ENCODE measurements at places on chromosomes 11 and 22.

GRCh38 chr22:28909375-28909774 lies 26.0 kb downstream of the ZNRF3 start:
- DNase-seq, result peak; percentile 56

DNA sequence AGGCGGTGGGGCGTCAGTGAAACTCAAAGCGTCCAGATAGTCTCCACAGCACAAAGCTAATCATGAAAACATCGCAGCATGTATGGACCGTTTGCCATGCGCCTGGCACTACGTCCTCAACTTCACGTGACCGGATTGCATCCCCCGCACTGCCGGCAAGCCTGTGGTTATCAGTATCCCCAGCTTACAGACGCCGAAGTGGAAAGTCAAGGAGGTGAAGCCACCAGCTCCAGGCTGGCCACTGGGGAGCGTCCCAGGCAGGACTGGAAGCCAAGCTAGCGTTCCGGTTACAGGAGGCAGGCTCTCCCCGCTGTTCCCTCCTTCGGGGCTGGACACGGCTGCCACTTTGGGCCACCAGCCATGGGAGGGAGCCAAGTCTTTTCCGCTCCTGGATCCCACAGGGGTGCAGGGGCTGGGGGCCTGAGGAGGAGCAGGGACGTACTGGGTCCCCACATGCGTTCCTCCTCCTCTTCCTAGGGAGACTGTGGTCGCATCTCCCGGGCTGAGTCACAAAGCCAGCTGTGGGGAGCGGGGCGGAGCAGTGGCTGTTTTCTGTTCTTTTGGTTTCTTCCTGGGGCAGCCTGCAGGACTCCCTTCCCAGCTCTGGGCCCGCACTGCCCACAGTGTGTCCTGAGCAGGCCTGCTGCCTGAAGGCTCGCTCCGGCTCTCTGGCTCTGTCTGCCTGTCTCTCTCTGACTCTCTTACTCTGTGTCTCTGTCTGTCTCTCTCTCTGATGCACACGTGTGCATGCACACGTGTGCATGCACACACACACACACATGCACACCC lies 4.3 kb upstream of the OSBPL5 start:
- no peak for DNase-seq

GRCh38 chr11:70164705-70165104 lies 38.4 kb upstream of the FADD start:
- no peak for DNase-seq

DNA sequence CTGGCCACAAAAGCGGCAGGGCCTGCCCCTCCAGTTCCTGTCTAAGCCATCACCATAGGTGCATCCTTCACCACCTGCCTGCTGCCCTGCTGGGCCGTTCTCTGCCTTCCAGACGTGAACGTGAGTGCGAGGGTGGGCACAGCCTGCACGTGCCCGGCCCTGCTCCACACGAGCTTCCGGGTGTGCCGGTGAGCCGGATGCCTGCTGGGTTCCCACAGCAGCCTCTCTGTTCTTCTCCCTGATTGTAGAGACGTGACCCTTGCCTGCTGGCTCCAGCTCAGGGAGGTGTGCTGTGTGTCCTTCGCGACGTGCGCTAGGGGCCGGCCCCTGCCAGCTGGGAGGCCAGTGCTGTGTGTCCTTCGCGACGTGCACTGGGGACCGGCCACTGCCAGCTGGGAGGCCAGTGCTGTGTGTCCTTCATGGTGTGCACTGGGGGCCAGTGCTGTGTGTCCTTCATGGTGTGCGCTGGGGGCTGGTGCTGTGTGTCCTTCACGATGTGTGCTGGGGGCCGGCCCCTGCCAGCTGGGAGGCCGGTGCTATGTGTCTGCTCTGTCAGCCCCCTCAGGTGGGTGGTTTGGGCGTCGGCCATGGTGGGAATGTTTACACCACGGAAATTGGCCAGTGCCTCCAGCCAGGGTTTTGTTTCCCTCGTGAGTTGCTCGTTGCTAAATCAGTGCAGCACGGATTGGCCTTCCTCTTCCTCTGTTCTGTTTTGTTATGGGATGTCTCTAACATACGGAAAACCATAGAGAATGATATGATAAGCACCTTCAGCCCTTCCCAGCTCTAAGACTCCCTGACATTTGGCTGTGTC lies 35.4 kb upstream of the BRSK2 start:
- no peak for DNase-seq

DNA sequence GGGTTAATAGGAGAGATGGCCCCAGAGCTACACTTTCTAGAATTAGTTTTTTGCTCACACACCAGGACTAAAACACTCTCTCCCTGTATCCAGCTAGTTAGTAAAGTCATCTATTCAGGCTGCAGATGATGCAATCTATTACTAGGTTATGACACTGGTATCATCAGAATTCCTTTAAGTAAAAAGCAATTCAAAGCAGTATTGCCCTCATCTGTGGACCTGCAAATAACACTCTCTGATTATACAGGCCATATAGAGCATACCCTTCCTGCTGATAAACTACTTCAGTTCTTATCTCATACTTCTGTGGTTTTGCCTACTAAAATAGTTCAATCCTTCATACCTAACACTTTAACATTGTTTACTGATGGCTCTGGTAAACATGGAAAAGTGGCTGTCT lies 13.5 kb upstream of the MTMR2 start:
- DNase-seq, result no peak

DNA sequence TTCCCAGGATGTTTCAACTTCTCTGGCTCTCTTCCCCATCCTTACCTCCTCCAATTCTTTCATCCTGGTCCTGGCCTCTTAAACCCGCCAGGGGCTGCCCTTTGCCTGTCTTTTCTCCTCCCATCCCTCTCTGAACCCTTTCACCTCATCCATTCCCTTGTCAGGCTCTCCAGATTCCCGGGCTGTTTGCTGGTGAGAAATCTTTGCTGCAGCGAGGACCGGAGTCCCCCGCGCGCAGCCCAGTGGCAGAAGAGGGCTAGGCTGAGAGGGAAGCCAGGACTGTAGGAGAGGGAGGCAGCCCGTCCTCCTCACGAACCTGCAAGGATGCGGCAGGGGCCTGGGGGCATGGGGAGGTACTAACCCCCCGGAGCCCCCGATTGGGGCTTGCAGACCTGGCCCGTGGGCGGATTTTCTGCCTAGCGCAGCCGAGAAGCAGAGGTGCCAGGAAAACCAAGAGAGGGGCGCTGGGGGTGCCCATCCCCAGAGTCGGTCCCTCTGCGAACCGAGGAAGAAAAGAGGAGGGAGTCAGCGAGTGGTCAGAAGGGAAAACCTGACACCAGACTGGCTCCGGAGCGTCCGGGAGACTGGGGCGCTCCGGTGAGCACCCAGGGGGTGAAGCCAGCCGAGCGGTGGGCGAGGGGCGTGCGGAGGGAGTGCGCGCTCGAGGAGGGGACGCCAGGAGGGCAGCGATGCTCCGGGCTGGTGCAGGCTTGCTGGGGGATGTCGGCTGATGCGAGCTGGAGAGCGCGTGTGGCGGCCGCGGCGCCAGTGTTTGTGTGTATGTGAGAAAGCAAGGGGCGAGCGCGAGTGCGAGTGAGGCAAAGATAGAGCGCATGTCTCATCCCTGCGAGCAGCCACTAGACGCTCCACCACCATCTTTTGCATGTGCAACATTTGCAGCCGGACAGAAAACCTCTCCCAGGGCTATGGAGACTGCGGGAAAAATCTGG lies at the start of gene GRIA4:
TSS of gene GRIA4 (plus strand) at position 242 of the 950 bp plus-strand sequence. CDS start 925 bp downstream, outside the sequence.
- no peak for DNase-seq

DNA sequence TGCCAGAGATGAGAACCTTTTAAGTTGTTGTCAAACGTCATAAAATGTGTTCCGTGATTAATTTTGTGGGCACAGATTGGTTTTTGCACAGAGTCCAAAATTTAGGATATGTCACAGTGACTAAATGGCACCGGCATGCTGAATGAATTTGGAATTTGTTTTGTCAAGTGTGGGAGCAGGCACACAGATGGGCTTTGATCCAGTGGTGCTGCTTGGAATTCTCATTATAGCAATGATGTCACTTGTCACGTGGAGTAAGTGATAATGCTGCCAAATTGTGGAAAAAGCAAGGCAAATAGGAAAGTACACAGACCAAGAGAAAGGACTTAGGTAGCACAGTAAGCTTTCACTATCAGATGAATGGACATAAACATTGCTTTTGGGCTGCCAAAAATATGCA lies 8.0 kb upstream of the LIN7C start:
- no peak for DNase-seq

- DNase-seq, result peak; percentile 51
Measured at GRCh38 chr11:121467965-121468364, 15.2 kb upstream of the SORL1-AS1 start.

All from stimulated activated CD4-positive, alpha-beta T cell treated with anti-CD3 and anti-CD28 coated beads, Interleukin-15, amount 100 ng/mL, for 1 hour (primary cell).